ENCODE measurements at places on chromosomes 7 and 10.

GRCh38 chr10:22942437-22942836 lies 14.6 kb downstream of the ARMC3 start:
- no peak for DNase-seq

DNA sequence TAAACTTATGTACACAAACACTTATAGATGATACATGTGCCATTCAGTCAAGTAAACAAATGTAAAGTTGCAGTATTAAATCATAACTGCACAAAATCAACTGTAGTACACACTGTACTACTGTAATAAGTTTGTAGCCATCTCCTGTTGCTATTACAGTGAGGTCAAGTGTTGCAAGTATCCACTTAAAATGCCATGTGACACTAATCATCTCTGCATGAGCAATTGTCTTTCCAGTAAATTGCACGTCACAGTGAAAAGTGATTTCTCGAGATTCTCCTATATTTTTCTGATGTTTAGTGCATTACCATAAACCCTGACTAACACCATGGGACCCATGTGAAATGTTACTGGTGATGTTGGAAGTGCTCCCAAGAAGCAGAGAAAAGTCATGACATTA lies 293.3 kb upstream of the SP4 start:
- DNase-seq = no peak

DNA sequence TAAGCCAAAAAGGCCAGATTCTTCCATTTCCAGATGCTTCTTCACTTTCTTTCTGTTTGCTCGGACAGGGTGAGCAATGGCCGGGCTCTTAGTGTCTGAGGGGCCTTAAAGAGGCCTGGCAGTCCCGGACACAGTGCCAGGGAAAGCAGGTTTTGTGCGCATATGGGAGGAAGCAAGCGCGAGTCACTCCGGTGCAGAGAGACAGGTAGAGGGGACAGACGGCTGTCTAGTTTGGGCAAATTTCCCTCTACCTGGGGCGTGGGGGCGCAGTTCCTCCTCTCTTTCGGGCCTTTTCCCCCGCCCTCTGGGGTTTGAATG lies 4.7 kb downstream of the NEUROD6 start:
- no peak for DNase-seq

DNA sequence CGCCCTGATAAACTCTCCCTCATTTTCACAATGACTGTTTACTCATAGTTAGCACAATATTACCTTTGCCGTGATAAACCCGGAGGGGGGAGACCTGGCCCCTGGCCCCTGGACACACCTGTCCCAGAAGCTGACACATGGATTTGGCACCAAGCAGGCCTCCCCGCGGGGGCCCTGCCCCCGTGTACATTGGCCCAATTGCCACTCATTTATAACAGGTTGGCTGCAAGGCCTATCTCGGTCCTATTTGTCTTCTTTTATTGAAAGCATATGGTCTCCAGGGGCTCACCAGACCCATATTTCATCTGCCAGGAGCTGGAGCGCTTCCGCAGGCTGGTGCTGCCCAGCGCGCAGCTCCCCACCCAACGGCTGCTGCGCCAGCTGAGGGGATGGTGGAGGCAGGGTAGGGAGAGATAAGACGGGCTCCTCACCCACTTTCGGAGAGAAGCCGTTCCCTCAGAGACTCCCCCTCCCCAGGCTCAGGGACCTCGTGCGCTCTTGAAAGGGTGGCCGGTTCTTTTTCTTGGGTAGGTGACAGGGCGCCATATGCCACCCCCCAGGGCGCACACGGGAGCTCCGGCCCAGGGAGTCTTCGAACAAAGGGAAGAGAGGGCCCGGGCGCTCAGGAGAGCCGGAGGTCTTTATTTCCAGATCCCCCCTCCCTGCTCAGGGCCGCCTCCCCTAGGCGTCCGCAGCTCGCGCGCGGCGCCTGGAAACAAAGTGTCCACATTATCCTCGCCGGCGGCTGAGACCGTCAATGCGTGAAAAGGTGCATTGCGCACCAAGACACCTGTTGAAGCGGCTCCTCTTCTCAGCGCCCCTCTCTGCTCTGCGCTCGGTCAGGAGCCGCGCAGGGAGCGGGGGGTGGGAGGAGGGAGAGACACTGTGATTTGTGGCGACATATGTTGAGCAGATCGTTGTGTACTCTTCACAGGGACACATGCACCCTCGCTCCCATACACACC lies 4.3 kb upstream of the NEUROG3 start:
- no peak for DNase-seq

- no peak for DNase-seq
These were observed 79.4 kb upstream of the NXPH1 start for GRCh38 chr7:8353991-8354390.

Data from germinal center (tissue), 1 donor.